Keratinocyte (primary cell): ENCODE measurements at places on chromosomes 3 and 15. TPM values are rescaled to one million over a fixed set of nuclear protein-coding genes. Genes with fewer than 3 reads are reported as not detected.

The FRMD5 gene
- 6.4 to 11.8 TPM (median 7.3 TPM) in 3 replicates for polyA plus RNA-seq

The SLC27A2 gene
- 0.15 to 0.34 TPM (median 0.31 TPM) in 3 replicates for polyA plus RNA-seq

The SLC6A11 gene
- polyA plus RNA-seq: 9.4 to 24.8 TPM (median 9.8 TPM) in 3 replicates

The ACTRT3 gene
- polyA plus RNA-seq: 2.5 to 3.4 TPM (median 2.9 TPM) in 3 replicates

The ADAMTS9 gene
- polyA plus RNA-seq: 0.18 to 0.43 TPM (median 0.26 TPM) in 3 replicates

The LDHAL6B gene
- not detected in 3 replicates for polyA plus RNA-seq

The CLDN18 gene
- polyA plus RNA-seq: not detected in 3 replicates

The ADGRG7 gene
- 0.03 to 0.06 TPM (median 0.03 TPM) in 3 replicates for polyA plus RNA-seq

GRCh38 chr15:66933932-66934867, 131.2 kb upstream of the SMAD3 start:
- no peaks in the 10 kb centered on the region for H3K27me3 ChIP-seq
- no peak overlapping the region for H3K4me3 ChIP-seq
- no peak for DNase-seq
- H3K27ac ChIP-seq: no peak overlapping the region
- H3K36me3 ChIP-seq: no peaks in the 10 kb centered on the region

DNA sequence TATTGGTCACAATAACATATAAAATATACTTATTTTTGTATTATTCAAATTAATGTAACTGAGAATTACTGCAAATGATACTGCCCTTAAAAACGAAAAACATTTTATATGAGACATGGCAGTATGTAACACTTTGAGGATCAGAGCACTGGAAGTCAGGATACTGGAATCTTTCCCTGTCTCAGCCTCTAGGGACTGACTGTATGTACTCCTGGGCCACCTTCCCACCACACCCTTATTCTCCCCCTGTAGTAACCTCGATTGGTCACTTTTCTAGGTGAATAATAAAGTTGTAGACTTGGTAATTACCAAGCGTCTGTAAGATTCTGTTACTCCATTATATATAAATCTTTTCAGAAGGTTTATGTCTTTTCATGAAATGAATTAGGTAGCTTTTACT, 43.0 kb downstream of the LRRC49 start:
- DNase-seq: no peak
- no peak overlapping the region for H3K27ac ChIP-seq
- no peaks in the 10 kb centered on the region for H3K4me1 ChIP-seq

GRCh38 chr15:28914046-28914445, 28.3 kb downstream of the APBA2 start:
- H3K27ac ChIP-seq: no peak overlapping the region
- no peaks in the 10 kb centered on the region for H3K27me3 ChIP-seq
- DNase-seq: no peak
- no peaks in the 10 kb centered on the region for H3K36me3 ChIP-seq
- no peaks in the 10 kb centered on the region for H3K4me1 ChIP-seq

DNA sequence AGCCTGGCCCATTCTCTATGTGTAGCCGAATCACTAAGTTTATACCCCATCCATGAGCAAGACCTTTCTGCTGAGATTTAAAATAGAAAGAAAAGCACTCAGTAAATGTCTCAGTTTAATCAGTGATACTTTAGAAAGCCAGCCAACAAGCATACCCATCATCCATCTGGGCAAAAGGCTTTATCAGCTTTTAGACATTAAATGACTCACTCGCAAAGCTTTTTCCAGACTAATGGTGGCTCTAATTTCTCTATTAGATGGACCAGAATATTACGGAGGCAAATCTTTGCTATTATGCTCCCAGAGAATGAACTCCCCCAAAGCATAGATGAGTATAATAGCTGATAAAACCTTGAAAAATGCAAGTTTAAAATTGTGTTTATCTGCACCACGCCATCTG, 727.8 kb downstream of the GBE1 start:
- H3K4me3 ChIP-seq: no peak overlapping the region
- H3K36me3 ChIP-seq: no peaks in the 10 kb centered on the region
- DNase-seq: no peak
- H3K27me3 ChIP-seq: no peaks in the 10 kb centered on the region
- H3K4me1 ChIP-seq: no peaks in the 10 kb centered on the region

DNA sequence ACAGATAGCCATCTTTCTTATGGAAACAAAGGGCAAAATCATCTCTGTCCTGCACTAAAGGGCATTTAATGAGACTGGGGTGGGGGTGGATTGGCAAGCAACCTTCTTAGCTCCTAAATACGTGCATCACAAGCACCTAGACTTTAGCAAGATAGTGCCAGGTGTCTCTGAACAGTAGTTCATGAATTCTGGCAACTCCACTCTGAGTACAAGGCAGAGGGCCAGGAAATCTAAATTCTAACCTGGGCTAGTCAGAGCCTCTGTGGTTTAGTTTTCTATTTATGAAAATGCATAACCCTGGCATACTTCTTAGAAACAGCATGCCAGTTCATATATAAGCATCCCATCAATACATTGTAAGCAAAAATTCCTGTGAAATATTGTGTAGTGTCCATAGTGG, 788.5 kb downstream of the MCTP2 start:
- H3K4me3 ChIP-seq: no peak overlapping the region
- no peaks in the 10 kb centered on the region for H3K36me3 ChIP-seq
- no peak for DNase-seq
- no peak overlapping the region for H3K27ac ChIP-seq

GRCh38 chr15:49084285-49084570, 38.0 kb upstream of the SECISBP2L start:
- H3K27me3 ChIP-seq: no peaks in the 10 kb centered on the region
- no peaks in the 10 kb centered on the region for H3K36me3 ChIP-seq
- H3K4me3 ChIP-seq: no peak overlapping the region
- no peaks in the 10 kb centered on the region for H3K4me1 ChIP-seq
- H3K27ac ChIP-seq: no peak overlapping the region

GRCh38 chr3:178313716-178314115, 222.5 kb upstream of the KCNMB2 start:
- no peaks in the 10 kb centered on the region for H3K4me1 ChIP-seq
- no peak for DNase-seq
- H3K27ac ChIP-seq: no peak overlapping the region
- H3K4me3 ChIP-seq: no peak overlapping the region

- H3K27ac ChIP-seq: no peak overlapping the region
- no peaks in the 10 kb centered on the region for H3K27me3 ChIP-seq
- DNase-seq: no peak
- H3K4me3 ChIP-seq: no peak overlapping the region
- H3K36me3 ChIP-seq: no peaks in the 10 kb centered on the region
These were observed 276.6 kb upstream of the GADL1 start for GRCh38 chr3:31170932-31171670.

DNA sequence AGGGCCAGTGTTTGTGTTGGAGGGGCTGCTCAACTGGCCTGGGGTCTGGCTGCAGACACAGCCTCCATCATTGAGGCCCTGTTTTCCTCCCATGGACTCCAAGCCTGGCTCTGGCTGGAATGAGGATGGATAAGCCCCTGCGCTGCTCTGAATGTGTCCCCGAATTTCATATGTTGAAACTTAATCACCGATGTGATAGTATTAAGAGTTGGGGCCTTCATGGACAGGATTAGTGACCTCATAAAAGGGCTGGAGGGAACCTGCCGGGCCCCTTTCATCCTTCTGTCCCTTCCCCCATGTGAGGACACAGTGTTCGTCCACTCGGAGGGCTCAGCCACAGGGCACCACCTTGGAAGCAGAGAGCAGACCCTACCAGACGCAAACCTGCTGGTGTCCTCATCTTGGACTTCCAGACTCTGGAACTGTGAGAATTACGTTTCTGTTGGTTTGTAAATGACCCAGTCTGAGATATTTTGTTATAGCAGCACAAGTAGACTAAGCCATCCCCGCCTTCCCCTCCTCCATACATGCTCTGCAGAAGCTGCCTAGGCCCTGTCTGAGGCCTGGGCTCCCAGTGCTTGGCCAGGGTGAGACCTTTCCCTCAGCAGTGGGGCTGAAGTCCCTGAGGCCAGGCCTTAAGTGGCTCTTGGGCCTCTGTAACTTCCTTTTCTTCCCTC, 3.8 kb upstream of the LCTL start:
- no peaks in the 10 kb centered on the region for H3K36me3 ChIP-seq
- H3K4me1 ChIP-seq: peaks cover 19% of the 10 kb centered on the region
- no peak for DNase-seq
- no peak overlapping the region for H3K4me3 ChIP-seq

GRCh38 chr3:197599089-197599765, 43.5 kb upstream of the BDH1 start:
- H3K27me3 ChIP-seq: no peaks in the 10 kb centered on the region
- no peaks in the 10 kb centered on the region for H3K36me3 ChIP-seq
- H3K4me3 ChIP-seq: peak overlapping the region; percentile 58
- DNase-seq: peak; percentile 40
- peak overlapping the region; percentile 38 for H3K27ac ChIP-seq
- peaks cover 7% of the 10 kb centered on the region for H3K4me1 ChIP-seq

DNA sequence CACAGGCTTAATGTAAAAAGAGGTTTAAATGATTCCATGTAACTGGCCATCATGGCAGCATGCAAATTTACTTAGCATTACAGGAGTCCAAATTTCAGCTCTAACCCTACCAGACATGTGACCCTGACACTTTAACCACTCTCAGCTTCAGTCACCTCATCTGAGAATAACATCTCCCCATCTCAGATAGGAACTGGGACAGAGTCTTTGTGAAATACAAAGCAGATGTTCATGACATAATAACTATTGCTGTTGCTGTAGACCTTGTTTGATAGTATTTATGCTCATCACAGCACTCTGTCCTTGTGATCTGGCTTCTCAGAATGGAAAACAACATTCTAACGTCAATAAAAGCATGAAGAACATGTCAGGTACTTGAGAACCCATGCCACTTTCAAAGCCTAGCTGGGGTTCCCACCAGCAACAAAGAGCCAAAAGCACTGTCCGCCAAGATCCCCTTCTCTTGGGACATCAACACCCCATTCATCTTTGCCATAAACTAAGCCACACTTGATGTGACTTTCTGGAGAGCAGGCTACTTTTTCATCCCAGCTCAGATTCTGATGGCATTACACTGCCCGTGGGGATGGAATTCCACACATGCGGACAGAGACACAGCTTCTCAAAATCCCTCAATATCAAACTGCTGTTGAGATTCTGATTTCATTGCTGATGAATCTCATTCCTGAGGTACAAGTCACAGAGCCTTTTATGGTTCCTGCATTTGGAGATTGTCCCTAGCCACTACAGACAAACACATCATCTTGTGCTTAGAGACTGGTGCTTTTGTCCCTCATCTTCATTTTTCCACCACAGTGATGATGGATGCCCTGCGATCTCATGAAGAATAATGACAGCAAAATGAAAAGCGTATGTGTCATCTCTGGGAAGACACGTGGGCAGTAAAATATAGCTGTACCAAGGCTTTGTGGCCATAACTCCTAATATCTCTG, 202.7 kb downstream of the TNIK start:
- H3K36me3 ChIP-seq: no peaks in the 10 kb centered on the region
- DNase-seq: no peak
- H3K27me3 ChIP-seq: no peaks in the 10 kb centered on the region
- H3K4me1 ChIP-seq: peaks cover 11% of the 10 kb centered on the region

DNA sequence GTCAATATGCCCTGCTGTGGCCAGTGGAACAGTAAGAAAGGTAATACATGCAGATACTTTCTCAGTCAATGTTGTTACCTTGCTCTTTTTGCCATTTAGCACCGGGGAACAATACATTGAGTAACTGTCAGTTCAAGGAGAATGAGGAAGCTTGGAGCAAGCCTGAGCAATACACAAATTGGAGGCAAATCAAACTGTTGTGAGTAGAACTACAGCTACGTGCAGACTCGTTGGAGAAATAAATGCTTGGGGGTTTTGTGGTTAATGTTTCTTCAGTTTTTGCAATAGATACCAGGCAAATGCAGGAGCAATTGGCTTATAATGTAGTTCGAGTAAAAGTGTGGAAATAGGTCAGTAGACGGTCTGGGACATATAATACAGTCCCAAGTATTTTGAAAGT, 587.3 kb upstream of the ROBO1 start:
- no peak for DNase-seq
- H3K27me3 ChIP-seq: no peaks in the 10 kb centered on the region
- H3K36me3 ChIP-seq: no peaks in the 10 kb centered on the region
- H3K4me3 ChIP-seq: no peak overlapping the region

DNA sequence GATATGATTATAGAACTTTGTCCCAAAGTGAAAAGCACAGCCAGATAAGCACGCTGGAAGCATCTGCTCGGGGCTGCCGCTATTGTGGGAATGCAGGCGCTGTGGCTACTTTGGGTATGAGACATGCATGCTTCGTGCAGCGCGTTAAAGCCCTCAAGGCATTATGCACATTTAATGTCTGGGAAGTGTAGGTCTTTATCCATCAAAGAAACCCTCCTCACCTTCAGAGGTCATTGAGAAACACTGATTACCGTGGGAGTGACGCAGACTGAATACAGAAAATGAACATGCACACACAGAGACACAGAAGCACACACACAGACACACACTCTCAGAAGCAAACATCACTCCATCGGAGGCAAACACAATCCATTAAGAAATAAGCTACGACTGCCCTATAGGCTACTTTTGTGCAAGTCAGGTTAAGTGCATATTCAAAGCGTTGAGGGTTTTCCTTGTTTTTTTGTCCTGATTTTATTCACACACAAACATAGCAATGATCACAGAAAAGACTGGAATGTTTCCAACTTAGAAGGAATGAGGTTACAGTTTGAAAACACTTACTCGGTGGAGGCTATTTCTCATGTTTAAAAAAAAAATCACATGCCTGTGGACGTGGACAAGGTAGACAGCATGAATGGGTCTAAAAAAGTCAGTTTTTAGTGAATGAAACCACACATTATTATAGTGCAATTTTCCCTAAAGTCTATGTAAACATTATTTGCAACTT, 68.5 kb downstream of the PLCH1 start:
- no peaks in the 10 kb centered on the region for H3K27me3 ChIP-seq
- no peaks in the 10 kb centered on the region for H3K36me3 ChIP-seq
- no peak overlapping the region for H3K4me3 ChIP-seq

DNA sequence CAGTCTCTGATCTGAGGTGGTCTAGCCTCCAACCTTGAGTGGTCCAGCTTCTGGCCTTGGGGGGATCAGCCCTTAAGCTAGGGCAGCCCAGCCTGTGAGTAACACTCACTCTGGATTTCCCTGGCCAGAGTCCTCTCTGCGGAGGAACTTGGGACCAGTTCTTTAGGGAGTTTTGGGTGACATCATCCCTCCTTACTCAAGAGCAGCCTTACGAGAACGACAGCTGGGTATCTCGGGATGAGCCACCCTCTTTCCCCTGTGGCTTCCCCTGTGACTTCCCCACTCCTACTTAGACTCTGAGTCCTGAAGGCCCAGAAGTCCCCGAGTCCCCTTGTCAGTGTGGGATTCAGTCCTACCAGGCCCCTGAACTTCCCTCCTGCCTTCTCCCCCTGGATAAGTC, 10.2 kb upstream of the PLXND1 start:
- no peaks in the 10 kb centered on the region for H3K27me3 ChIP-seq
- no peak overlapping the region for H3K4me3 ChIP-seq
- H3K27ac ChIP-seq: no peak overlapping the region
- no peak for DNase-seq
- no peaks in the 10 kb centered on the region for H3K36me3 ChIP-seq
- H3K4me1 ChIP-seq: no peaks in the 10 kb centered on the region

- H3K4me3 ChIP-seq: no peak overlapping the region
- no peak overlapping the region for H3K27ac ChIP-seq
- no peaks in the 10 kb centered on the region for H3K36me3 ChIP-seq
- DNase-seq: no peak
These were observed 81.0 kb upstream of the CDIN1 start for GRCh38 chr15:36498401-36498800.
